CD4-positive, alpha-beta T cell treated with Interleukin-2 at 100 ng/mL for 4 hours (primary cell): ENCODE measurements at places on chromosomes 2 and 18.
A peak's percentile ranks its signal among the peaks of the same experiment; 100 is the strongest.

DNA sequence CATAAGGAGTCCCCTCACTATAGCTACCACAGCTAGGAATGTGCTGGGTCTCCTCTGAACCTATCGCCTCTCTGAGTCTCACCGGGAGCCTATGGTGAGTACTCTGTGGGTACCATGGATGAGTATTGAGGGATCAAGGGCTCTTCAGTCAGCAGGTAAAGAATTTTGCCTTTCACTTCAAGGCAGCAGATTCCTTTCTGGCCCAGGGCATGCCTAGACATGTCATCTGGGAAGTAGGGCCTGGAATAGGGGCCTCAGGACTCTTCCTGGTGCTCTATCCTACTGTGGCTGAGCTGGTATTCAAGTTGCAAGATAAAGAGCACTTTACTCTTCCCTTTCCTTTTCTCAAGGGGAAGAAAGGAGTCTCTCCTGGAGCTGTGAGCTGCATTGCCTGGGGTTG is 85.6 kb upstream of the LHCGR start:
- no peak for DNase-seq

DNA sequence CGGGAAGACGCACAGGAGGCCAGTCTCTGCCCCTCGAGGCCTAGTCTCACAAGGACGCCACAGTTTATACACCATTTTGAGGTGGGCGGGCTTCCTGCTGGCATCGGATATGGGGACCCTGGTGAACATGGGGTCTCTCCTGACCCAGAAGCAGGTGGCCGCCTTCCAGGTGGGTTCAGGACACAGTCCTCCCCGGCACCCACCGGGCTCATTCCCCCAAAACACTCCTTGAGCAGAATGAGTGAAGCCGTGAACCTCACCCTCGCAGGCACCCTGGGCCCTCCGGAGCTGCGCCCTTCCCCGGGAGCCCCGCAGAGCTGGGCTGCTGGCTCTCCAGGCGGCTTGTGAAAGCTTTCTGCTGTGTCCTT is 6.5 kb downstream of the NFATC1 start:
- DNase-seq: no peak

DNA sequence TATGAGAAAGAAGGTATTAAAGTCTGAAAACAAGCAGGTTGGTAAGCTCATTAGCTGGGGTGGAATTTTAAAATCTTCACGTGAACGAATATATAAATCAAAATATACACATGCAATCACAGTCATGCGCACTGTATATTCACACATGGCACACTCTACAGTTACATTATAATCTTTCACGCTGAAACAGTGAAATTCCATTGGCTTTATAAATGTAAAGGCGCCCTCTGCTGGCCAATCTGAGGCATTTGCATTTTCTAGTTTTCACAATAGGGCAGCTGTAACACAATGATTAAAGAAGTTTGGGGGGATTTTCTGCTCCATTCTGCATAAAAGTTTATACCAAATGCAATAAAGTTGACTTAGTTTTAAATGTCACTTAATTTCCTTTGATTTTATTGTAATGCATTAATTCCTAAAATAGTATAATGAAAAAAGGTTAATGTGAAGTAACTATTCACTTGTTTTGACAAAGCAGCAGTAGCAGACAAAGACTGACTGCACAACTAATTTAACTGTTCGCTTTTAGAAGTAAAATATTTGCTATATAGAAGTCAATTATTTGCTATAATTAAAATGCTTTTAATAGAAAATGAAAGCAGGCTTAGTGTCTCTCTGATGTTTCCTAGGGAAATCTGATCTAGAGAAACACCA is 17.2 kb downstream of the IFIH1 start:
- peak; percentile 68 for DNase-seq

- DNase-seq: no peak
These were observed 38.4 kb downstream of the CAPN13 start for GRCh38 chr2:30768708-30769480.

DNA sequence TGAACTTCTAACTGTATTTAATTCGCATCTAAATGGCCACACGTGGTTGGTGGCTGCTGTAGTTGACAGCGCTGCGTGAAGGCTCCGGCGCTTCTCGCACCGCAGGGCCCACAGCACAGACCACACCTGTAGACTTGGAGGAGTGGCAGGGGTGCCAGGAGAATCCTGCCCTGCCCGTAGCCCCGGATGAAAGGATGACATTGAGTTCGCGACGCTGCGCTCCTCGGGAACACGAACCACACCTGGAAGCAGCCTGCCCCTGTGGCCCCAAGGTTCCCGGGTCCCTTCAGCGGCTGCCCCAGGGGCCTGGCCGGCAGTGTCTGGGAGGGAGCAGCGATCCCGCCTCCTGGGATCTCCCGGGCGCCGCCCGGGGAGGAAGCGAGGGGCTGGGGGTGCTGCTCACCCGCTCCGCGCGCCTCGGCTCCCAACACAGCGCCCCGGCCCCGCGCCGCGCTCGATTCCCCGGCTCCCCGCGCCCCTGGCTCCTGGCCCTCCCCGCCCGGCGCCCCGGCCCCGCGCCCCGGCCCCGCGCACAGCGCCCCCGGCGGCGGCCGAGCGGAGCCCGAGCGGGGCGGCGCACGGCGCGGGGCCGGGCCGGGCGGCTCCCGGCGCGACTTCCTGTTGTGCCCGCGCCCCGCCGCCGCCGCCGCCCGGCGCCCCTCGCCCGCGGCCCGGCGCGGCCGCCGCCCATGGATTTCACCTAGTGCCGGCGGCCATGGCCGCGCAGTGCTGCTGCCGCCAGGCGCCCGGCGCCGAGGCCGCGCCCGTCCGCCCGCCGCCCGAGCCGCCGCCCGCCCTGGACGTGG is at the start of gene RNPEPL1:
Gene RNPEPL1, plus strand, starts transcription at position 613 of the 806 bp plus-strand sequence. Its CDS starts 103 bp downstream, at position 716.
- DNase-seq: peak; percentile 57

DNA sequence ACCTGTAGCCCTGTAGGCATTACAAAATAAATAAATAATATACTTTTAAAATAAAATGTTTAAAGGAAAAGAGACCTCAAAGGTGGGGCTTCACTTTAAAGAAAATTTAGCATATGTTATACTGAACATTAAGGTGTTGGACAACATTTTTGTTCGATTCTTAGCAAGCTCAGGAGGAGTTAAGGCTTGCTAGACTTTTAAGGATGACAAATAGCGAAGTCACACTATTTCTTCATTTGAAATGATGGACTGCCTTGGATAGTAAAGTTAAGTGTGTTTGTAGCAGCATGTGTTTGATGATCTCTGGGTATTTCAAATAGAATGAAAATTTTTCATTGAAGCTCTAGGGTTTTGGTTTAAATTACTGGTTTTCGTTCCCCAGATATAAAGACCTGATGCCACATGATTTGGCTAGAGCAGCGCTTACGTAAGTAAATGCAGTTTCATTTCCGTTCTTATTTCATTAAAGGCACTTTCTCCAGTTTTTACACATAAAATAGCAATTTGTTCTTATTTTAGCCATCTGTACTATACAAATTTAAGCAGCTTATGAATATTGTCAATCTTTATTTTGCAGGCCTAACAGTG is 24.9 kb downstream of the HADHB start:
- no peak for DNase-seq

DNA sequence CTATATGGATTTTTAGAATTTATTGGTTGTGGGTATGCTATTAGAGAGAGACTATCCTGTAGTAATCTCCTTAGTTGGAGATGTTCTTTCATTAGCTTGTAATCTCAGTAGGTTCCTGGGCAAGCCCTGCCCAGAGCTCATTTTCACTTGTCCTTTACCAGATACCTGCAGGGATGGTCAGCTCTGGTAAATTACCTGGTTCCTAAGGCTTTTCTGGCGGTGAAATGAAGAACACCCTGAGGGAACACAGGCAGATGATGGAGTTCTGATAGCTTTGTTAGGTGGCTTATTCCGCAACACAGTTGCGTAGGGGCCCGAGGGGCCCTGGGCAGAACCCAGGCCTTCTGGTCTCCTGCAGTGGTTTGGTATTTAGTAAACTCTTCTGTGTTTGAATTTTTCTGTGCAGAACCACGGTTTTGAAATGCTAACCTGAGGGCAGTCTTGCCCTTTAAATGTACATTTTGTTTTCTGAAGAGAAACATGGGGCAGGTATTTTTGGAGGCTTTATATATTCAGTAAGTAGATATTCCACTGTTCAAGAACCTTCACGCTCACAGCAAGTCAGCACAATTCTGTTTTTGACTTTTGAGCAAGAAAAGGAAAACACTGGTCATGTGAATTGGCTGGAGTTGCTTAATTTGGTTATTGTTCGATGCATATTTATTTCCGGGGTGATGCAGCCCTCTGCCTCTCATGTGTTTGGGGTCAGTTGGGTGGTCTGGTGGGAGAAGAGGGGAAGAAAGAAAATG is 22.4 kb downstream of the ZNF532 start:
- no peak for DNase-seq

DNA sequence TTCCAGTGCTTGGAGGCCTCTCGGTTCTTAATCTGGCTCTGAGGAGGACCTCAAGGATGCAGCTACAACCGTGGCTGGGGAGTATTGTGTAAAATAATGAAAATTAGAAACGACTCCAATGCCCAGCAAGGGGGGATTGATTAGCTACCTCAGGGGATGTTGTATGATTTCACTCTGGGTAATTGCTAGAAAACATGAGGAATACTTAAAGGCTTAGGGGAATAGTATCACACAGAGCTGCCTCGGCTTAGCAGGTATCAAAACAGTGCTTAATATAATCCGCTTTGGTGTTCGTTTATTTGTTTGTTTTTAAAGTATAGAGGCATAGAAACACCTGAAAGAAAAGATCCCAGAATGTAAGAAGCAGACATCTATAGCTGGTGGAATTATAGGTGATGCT is 102.5 kb downstream of the INHBB start:
- DNase-seq: no peak

DNA sequence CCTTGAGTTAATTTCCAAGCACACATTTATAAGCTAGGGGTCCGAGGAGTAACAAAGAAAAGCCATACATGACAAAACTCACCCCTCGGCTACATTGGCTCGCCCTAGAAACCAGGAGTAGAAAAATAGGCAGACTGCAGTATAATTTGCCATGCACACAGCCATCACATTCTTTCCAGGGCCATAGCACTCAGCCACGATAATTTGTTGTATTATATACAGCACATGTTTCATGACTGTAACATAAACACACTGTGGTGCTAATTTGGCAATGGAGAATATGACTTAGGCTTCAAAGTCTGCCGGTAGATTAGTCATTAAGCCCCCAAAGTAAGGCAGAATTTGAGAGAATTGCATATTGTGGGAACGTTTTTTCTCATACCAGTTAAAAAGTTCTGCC is 254.9 kb downstream of the ZNF521 start:
- no peak for DNase-seq
